ENCODE measurements at places on chromosomes 4 and X.

GRCh38 chrX:100081503-100081902 lies 328.6 kb downstream of the PCDH19 start:
- no peak for DNase-seq

GRCh38 chrX:9258421-9259104 lies 206.3 kb upstream of the TBL1X start:
- no peak for DNase-seq

- DNase-seq = no peak
Measured at GRCh38 chr4:141255016-141255415, 34.3 kb downstream of the ZNF330 start.

DNA sequence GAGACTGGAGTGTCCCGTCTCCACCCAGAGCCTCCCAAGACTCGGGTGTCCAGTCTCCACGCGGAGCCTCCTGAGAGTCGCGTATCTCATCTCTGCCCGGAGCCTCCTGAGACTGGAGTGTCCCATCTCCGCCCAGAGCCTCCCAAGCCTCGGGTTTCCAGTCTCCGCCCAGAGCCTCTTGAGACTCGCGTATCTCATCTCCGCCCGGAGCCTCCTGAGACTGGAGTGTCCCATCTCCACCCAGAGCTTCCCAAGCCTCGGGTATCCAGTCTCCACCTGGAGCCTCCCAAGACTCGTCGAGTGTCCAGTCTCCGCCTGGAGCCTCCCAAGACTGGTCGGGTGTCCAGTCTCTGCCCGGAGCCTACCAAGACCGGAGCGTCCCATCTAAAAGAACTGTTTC lies 2.3 kb downstream of the FAM47C start:
- DNase-seq = no peak

DNA sequence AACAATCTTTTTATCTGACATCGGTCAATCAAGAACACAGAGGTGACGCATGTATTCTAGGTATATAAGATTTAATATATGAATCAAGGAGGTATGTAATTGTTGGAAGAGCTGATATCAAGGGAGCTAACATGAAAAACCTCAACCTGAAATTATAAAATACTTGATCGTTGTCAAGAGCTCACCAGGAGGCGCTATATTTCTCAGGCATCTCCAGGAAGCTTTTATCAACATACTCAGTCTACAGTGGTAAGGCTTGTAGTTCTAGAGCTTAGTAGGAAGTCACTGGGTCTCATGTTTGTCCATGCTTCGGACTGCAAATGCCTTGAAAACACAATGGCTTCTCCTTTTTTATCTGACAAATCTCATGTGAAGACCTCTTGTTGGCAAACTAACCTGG lies 156.1 kb downstream of the GRXCR1 start:
- DNase-seq = no peak

DNA sequence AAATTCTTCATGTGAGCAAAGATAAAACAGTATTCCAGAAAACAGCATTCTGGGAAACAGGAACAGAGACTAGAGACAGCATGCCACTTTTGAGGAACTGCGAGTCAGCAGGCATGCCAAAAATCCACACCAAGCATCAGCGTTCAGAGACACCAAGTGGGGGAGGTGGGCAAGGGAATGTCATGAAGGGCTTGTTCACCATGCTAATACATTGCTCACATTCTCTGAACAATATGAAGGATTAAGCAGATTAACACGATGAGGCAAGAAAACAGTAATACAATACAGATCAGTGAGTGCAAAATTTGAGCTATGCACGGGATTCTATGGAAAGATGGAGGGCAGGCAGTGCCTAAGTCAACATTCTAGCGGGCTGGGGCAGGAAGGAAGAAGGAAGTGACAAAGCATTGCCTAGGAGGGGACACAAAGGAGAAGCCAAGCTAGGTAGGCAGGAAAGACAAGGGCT lies 278.3 kb downstream of the FBXW7 start:
- no peak for DNase-seq

DNA sequence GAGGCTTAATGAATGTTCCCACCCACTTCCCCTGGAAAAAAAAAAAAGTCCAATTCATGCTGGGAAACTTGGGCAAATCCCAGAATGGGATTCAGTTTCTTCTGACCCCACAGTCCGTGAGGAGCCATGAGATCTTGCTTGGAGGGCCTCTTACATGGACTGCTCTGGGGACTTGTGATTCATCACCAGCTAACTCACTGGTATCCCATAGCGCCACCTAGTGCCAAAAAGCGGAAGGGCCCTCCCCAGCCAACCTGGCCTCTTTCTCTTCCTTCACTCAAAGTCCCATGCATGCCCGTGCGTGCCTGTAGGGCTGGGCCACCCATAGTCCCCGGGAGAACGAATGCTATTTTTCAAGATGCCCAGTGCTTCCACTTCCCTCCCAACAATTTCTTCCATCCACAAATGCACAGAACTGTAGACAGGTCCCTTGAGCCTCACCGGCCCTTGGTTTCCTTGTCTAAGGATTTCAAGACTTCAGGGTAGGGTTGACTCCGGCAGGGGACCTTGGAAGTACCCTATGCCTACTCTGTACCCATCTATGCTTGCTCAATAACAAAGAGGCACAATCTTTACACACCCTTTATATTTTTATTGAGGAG lies 5.1 kb downstream of the RTL5 start:
- DNase-seq = peak; percentile 54

GRCh38 chr4:1550122-1551070 lies 133.7 kb downstream of the FAM53A start:
- DNase-seq = no peak
